ENCODE measurements at places on chromosomes 11 and 22.

- no peak for DNase-seq
Observed at GRCh38 chr11:114915871-114916805, 237.8 kb downstream of the NXPE2 start.

- no peak for DNase-seq
Observed at GRCh38 chr11:128745311-128746136, 51.7 kb downstream of the FLI1 start.

GRCh38 chr11:80722629-80723028, 1281.8 kb upstream of the TENM4 start:
- no peak for DNase-seq

GRCh38 chr11:46315033-46315738, 32.1 kb upstream of the DGKZ start:
- DNase-seq: peak; percentile 82

DNA sequence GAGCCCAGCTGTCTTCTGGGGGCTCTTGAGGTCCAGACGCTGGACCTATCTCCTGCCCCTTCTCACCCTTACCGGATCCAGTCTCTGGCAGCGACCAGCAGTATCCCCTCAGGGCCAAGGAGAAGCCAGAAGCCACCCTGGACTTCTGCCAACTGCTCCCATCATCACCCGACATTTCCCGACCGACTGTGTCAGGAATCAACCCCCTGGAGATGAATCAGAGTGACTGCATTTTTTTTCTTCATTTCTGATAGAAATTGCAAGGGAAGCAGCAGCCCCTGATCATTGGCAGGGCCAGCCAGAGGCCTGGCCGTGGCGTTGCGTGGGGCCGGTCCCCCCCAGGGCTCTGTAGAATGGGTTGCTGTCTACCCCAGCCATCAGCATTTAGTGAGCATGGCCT, 5.2 kb upstream of the LIF start:
- no peak for DNase-seq

GRCh38 chr22:32794449-32795213, 6.9 kb upstream of the TIMP3 start:
- no peak for DNase-seq

GRCh38 chr11:69295995-69296889, 2.3 kb downstream of the MYEOV start:
- no peak for DNase-seq

DNA sequence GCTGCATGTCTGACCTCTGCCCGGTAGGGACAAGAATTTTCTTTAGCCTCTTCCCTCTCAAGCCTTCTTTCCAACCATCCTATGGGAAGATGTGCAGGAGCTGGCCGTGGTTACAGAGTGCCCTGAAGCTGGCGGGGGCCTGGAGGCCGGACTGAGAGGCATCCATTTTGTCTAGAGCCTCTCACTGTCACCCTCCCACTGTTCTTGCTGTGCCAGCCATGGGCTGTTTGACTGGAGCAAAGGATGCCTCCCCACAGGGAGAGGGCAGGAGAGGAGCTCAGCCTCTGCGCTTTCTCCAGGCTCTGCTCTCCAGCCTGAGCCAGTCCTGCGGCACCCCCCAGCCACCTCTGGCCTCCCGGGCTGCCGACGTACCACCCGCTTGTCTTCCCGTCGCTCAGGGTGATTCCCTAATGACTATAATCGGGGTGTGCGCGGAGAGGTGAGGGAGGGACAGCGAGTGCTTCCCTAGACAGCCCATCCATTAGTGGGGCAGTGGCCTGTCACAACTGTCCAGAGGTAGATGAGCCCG, 123.8 kb downstream of the NECTIN1 start:
- DNase-seq: no peak

DNA sequence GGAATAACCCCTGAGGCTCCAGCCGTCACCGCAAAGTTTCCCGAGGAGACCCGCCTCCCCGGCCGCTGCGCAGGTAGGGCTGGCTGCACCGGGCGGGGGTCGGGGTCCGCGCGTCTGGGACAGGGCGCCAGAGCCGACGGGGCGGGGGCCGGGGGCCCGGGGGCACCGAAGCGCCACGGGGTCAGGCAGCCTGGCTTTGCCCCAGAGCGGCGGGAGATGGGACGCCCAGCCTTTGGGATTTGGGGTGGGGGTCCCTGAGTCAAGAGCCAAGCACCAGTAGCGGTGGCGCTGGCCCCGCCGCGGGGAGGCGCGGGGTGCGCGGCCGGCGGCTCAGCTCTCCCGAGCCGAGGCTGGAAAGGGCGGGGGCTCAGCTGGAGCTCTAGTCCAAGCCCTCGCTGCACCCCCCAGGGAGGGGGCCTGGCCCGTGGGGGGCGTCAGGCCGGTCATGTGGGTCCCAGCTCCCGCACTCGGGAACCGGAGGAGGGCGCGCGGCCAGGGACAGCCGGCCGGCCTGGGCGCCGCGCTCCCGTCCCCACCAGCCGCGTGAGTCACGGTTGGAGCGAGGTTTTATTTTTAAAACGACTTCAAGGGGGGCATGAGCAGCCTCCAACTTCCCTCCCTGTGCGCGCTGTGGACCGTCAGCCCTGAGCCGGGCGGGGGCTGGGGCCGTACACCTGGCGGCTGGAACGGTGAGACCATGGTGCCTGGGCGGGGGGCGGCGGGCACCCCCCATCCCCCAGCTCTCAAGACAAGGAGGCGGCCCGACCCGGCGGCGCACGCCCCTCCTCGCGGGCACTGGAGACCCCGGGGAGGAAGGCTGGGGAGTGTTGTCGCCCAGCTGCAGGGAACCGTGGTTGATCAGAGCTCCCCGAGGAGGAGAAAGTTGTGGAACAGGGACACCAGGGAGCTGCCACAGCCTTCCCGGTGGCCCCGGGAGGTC, 626 bp downstream of the FLRT1 start:
- peak; percentile 28 for DNase-seq

All from KBM-7 (cell line).